AG08395 (cell line): ENCODE measurements at places on chromosomes 16 and 17.

DNA sequence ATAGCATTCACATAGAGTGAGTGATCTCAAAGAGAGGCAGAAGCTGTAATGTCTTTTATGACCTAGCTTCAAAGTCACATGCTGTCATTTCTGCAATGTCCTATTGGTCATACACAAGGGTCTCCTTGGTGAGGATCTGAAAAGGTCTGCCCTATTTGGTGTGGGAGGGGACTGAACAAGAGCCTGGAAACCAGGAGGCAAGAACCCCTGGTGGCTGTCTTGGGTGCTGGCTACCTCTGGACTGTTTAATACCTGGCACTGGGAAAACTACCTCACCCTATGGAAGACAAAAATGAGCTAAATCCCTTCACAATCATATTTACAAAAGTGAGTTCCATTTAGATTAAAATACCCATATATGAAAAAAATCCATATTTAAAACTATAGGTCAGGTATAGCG, 9.0 kb downstream of the KCTD13 start:
- DNase-seq, result no peak

- DNase-seq, result peak; percentile 37
Observed at GRCh38 chr17:76673729-76674128, 30.2 kb upstream of the ST6GALNAC1 start.

GRCh38 chr17:64635647-64636305, 26.3 kb downstream of the SMURF2 start:
- peak; percentile 36 for DNase-seq

DNA sequence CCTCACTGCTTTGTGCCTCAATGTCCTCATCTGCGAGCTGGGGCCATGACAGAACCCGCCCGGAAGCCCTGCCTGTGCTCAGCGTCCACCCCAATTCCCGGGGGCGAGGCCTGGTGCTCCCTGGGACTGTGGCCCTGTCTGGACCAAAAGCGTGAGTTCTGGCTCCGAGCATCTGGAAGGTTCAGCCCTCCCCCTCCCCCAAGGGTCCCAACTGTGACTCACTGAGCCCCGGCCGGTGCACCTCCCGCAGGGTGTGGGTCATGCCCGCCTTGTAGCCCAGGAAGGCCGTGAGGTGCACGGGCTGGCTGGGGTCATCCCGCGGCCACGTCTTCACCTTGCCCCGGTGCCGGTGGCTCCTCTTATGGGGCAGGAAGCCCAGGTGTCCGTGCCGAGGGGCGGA, 755 bp downstream of the RPL3L start:
- DNase-seq, result no peak
